Stimulated activated CD4-positive, alpha-beta T cell treated with anti-CD3 and anti-CD28 coated beads, Interleukin-4, amount 100 ng/mL, for 4 hours (primary cell): ENCODE measurements at places on chromosomes 13 and 19.

- DNase-seq = no peak
Observed at GRCh38 chr13:73325723-73326558, 267.1 kb downstream of the KLF5 start.

- peak; percentile 65 for DNase-seq
Observed at GRCh38 chr19:44653977-44654774, 10.5 kb downstream of the PVR start.

GRCh38 chr13:43363156-43363953 lies 340.0 kb downstream of the DNAJC15 start:
- no peak for DNase-seq

GRCh38 chr13:30257468-30258099 lies 49.8 kb downstream of the KATNAL1 start:
- DNase-seq = no peak

- no peak for DNase-seq
Observed at GRCh38 chr13:60075850-60076249, 87.9 kb downstream of the DIAPH3 start.
